ENCODE measurements at places on chromosomes 5 and 9.

DNA sequence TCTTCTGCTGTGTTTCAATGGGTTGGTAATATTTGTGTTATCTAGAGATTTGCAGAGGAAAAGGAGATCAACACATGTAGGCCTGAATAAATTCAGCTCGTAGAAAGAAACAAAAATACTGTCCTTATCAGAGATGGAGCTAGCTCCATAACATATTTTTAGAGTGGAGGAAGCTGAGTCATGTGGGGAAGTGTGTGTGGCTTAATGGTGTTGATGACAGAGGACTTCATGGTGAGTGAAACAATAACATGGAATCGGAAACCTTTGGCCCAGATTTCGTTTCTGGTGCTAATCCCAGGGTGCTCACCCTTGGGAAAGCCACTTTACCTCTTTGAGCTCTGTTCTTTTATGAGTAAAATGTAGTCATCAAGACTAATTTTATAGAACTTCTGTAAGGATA, 825.0 kb downstream of the TLR4 start:
- DNase-seq = no peak

GRCh38 chr5:78277715-78278114, 16.8 kb downstream of the AP3B1 start:
- DNase-seq = no peak

DNA sequence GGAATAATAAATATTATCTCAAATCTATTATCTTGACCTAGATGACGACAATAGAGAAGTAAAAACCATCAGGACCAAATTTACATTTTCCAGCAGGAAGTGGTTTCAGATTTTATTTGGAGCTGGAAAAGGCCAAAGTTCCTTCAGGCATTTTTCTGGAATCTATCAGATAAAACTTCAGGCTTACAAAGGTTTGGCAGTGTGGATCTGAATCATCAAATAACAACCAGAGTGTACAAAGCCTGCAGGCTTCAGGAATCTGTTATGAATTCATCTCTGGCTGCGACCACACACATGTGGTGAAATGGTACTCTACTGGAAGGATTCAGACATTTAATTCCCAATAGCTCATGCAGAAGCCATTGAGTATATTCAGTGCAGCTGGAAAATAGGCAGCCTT, 726.4 kb upstream of the GRAMD2B start:
- no peak for DNase-seq

DNA sequence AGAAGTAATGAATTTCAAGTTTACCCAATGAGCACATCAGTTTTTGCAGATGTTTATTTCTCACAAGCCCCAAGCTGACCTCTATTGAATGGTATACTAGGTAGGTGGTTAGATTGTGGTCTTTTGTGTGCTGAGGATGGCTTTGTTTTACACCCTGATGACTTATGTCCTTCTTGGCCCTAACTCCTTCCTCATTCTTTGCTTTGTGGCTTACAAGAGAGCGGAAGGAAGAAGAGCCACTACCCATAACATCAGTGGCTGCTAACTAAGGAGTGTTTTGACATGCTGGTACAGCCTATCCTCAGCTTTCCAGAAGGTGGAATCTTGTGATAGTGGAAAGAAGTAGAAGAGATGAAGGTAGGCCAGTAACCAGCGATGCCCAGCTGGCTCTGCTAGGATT, 85.7 kb upstream of the NTRK2 start:
- DNase-seq = no peak

DNA sequence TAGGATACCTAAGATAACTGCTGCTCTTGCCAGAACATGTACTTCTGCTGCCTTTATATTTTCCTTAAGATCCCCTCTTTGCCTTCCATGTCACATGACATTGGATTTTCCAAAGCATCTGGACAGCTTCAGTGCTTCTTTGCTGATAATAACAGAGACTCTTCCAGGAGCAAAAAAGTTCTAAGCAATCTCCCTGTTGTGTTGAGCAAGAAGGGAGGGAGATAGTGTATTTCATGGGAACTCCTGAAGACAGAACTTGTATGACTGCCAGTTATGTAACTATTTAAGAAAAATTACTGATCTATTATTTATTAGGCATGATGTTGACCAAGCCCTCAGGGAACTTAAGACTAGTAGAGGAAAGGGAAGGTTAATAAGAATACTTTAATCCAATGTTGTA, 454.7 kb downstream of the SPATA31D1 start:
- no peak for DNase-seq

- no peak for DNase-seq
These were observed 283.0 kb downstream of the AOPEP start for GRCh38 chr9:95009459-95009858.

DNA sequence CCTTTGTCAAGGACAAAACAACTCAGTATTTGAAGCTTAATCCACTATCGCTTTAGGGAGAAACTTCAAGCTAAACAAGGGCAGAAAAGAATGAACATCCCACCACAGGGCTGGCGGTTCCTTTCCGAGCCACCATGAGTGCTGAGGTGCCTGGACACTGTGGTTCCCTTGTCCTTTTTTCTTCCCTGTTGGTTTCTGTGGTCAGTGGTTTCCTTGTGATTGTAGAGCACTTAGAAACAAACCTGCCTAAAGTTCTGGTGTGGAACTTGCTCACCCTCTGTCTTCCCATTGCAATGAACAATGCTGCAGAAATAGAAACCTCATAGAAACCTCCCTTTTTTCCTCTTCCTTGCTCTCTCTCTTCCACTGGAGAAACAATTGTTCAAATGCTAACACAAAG, 79.3 kb upstream of the TBC1D2 start:
- DNase-seq = no peak

GRCh38 chr5:125713109-125713805, 710.0 kb upstream of the GRAMD2B start:
- no peak for DNase-seq
